Heart left ventricle (tissue), 16 donors: ENCODE measurements at places on chromosomes 11 and 22. TPM values are rescaled to one million over a fixed set of nuclear protein-coding genes. Genes with fewer than 3 reads are reported as not detected.

SYCE3 gene
- total RNA-seq: not detected

SLC16A8 gene
- total RNA-seq: not detected

PLEKHA7 gene
- 16.6 TPM for total RNA-seq

SMC1B gene
- not detected for total RNA-seq

RFPL2 gene
- not detected for total RNA-seq

DDX25 gene
- total RNA-seq: not detected

RASD2 gene
- 5.7 TPM for total RNA-seq

RRM1 gene
- 25.3 TPM for total RNA-seq

MPPED2 gene
- 13.2 TPM for total RNA-seq

HOATZ gene
- total RNA-seq: not detected

MS4A12 gene
- total RNA-seq: not detected

BSCL2 gene
- total RNA-seq: 30.1 TPM

NRGN gene
- 4.0 TPM for total RNA-seq

FDXACB1 gene
- total RNA-seq: 0.94 TPM

MPPED1 gene
- total RNA-seq: not detected

MRPL21 gene
- 62.6 TPM for total RNA-seq
